ENCODE measurements at places on chromosomes 1 and 21. TPM values are rescaled to one million over a fixed set of nuclear protein-coding genes. Genes with fewer than 3 reads are reported as not detected.

Gene HSF2BP
- not detected for total RNA-seq

Gene NPHS2
- total RNA-seq: not detected

Gene HUNK
- total RNA-seq: 0.47 TPM

Gene PLA2G5
- 1.4 TPM for total RNA-seq

Gene ACTA1
- total RNA-seq: not detected

Gene TRIM67
- not detected for total RNA-seq

Measured in smooth muscle cell of the coronary artery (primary cell).